Stimulated activated CD4-positive, alpha-beta T cell treated with anti-CD3 and anti-CD28 coated beads, TNF-alpha, amount 100 ng/mL, for 48 hours (primary cell): ENCODE measurements at places on chromosomes 11 and 22.
A peak's percentile ranks its signal among the peaks of the same experiment; 100 is the strongest.

GRCh38 chr11:15195454-15196200 is 80.9 kb downstream of the INSC start:
- DNase-seq, result no peak

DNA sequence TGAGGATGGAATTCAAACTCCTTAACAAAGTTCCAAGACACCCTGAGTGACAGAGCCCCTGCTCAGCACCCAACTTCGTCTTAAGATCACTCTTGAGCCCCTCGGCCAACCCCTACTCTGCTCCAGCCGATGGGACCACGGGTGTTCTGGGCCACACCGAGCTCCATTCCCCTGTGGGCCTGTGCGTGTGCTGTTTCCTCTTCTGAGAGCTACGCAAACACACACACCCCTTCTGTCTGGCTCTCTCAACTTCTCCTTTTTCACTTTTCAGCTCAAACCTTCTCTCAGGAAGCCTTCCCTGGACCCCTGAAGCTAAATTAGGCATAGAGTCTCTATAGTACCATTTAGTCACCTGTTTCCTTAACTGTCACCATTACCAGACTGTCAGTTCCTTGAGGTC is 37.5 kb upstream of the NNMT start:
- DNase-seq, result no peak

GRCh38 chr22:19178065-19178656 is 375 bp downstream of the SLC25A1 start:
- DNase-seq, result peak; percentile 33

DNA sequence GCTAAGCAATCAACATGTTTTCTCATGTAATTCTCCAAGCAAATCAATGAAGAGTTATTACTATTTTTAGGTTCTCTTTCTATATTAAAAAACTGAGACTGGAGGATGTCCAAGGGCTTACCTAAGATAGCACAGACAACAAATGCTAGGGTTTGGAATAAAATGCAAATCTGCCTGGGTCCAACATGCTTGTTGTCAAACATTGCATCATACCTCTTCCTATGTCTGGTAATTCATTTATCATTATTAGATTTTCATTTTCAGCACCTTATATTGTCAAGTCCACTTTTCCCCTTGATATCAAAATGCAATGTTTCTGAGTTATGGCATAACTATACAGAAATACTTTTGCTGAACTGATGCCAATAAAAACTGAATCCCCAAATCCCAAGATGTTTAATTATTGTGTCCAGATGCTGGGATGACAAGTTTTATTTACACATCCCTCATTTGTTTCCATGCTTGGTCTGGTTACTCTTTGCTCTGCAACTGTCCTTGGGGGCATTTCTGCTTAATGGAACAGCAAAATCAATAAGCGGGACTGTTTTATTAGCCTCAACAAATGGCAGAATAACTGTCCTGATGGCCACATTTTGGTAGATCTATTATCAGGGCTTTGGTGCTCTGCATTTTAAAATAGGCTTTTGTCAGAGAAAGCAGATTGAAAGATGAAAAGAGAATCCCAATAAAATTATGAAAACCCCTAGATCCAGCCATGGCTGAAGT is 86.0 kb downstream of the C11orf87 start:
- no peak for DNase-seq

DNA sequence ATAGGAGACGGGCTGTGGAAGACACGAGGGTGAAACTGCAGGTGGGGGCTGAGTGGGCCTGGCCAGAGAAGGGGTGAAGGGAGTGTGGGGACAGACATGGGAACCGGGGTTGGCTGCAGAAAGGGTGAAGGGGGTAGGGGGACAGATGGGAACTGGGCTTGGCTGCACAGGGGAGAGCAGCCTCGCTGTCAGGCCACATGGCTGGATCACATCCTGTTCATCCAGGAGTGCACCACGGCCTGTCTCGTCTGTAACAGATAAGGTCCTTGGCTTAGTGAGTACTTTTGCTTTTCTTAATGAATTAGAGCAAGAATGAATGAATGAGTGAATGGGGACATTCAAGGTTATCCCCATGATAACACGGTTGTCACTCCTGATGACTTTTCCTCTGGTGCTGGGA is 13.5 kb downstream of the FBLN1 start:
- no peak for DNase-seq

DNA sequence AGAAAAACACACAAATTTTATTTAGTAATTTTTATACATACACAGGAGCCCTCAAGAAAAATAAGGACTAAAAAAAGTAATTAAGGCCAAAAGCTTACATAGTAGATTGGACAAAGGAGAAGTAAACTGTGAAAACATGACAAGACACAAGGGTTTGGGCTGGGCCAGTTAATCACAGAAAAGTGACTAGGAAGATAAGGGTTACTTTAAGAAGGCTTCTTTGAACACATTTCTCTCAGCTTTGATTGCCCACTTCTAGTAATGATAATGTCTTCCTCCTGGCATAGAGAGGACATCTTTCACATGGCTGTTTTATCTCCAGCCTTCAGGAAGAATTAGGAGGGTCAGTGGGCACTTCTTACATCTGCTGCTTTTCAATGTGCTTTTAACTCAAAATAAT is 3.4 kb downstream of the RNF141 start:
- no peak for DNase-seq

DNA sequence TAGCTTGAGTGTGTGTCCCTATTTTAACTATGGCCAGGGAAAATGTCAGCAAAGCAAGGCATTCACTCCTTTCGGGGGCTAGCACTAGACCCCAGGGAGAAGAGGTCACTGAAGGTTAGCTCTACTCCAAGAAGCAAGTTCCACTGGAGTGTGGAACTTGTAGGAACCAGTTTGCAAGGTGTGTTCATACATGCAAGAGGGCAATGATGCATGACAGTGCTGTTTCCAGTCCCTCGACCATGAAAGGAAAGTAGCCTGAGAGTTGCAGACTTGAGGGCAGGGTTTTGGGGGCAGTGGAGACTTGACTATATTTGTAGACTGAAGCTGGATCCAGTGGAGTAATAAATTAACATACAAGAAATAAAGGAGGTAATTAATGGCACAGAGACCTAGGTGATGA is 21.6 kb upstream of the SLC36A4 start:
- no peak for DNase-seq

DNA sequence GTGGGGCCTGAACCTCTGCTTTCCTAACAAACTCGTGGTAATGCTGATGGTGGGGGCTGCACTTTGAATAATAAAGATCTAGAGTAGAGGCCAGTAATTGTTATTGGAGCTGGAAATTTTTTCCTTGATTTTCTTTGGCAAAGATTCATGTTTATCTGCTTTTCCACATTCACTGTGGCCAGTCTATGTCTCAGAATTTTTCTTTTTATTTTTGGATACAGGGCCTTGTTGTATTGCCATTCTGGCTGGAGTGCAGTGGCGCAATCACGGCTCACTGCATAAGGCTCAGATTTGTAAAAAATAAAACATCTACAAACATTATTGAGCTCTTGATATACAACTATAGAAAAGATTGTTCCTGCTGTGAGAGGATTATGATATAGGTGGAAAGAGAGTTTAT is 1.6 kb downstream of the TMEM135 start:
- no peak for DNase-seq

GRCh38 chr22:32058656-32059260 is 15.7 kb downstream of the SLC5A1 start:
- no peak for DNase-seq

- DNase-seq, result no peak
Observed at GRCh38 chr11:8036002-8036802, 44.8 kb upstream of the TUB start.

GRCh38 chr11:26626346-26626745 is 54.3 kb upstream of the MUC15 start:
- DNase-seq, result no peak

GRCh38 chr11:74627381-74627780 is 35.0 kb downstream of the POLD3 start:
- DNase-seq, result no peak

DNA sequence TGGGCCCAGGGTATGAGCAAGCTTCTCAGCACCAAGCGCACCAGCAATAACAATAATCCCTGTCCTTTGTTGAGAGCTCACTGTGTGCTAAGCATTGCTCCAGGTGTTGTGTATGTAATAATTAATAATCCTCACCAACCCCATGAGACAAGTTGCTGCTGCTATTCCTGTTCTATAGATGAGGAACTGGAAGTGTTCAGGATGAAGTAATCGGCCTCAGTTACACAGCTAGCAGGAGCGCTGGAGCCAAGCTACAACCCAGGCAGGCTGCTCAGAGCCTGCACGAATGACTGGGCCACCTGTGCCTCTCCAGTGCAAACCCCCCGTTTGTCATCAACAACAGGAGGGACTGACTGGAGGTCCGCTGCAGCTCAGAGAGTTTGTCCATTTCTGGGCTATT is 35.2 kb upstream of the CECR2 start:
- DNase-seq, result no peak

- no peak for DNase-seq
Observed at GRCh38 chr11:110860461-110860860, 148.2 kb upstream of the ARHGAP20 start.

DNA sequence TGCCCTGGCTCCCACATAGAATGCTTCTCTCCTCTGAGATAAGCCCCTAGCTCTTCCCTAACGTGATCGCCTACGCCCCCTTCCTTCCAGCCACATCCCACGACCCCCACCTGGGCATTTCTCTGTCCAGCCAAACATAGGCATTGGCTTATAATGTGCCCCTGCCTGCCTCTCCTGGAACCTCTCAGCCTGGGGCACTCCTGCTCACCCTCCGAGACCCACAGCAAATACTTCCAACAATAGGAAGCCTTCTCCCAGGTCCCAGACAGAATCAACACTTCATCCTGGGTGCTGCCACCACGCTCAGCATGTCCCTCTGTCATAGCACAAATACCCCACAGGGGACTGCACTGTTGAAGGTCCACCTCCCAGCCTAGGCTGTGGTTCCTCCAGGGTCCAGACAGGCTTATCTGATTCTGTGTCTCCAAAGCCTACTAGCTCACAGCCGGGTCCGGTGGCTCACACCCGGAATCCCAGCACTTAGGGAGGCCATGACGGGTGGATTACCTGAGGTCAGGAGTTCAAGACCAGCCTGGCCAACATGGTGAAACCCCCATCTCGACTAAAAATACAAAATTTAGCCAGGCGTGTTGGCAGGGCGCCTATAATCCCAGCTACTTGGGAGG is 24.2 kb upstream of the TMPRSS4 start:
- no peak for DNase-seq

- DNase-seq, result no peak
Observed at GRCh38 chr22:27150544-27150941, 493.2 kb downstream of the MIAT start.

DNA sequence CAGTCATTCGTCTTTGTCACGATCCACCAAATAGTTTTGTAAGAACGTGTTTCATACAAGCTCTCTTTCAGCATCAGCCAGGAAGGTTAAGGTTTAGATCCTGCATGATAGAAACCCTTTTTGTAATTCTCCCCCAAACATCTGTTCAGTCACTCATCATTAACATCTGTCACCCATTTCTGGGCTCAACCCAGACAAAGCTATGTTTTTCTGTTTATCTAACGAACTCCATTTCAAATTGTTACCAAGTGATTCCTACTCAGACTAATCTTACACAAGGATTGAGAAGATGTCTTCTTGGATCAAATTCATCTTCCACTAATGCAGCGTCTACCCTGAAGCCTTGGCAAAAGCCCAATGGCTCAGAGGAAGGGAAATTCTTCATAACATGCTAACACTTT is 58.8 kb downstream of the FZD4 start:
- DNase-seq, result no peak

- no peak for DNase-seq
Observed at GRCh38 chr22:39110631-39111561, 13.9 kb downstream of the APOBEC3H start.

DNA sequence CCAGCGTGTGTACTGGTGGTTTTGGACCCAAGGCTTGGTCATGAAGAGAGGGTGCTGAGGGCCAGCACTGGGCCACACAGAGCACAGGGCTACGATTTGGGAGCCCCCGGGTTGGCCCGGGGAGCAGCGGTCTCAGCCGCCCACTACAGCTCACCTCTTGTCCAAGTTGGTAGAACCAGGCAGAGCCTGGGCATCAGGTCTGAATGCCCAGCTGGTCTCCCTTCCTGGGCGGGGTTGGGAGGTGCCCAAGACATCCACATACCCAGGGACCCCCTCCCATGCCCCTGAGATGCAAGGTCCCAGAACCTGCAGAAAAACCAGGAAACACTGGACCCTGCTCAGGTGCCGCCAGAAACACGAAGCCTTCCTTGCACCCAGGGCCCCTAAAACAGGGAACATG is 18.0 kb downstream of the CELSR1 start:
- no peak for DNase-seq

DNA sequence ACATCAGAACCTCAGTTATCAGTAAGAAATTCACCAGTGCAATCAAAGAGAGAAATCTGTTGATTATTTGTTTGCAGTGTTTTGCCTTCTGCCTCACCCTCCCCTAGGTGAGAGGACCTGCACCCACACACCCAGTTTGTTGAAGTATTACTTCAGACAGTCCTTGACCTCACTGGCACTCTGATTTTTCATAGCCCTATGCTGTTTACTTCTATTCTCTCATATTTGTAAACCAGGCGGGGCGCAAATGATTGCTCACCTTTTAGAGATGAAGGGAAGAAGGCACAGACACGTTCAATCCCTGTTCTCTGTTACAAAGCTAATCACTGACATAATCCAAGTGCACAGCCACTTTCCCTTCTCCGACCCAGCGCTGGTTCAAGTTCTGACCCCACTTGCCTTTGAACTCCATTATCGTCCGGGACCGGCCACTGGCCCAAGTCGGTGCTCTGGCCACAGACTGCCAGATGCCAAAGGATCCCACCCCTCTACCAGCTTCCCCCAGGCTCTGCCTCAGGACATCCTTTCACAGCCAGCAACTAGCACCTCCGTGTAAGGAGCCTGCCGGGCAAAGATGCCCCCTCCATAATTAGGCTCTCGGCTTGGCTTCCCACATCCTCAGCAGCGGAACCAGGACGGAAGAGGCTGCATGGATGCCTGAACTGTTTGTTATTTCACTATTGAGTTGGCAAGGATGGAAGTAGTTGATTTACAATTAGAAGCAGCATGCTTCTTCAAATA is 1.7 kb downstream of the ETS1 start:
- DNase-seq, result no peak

- no peak for DNase-seq
Observed at GRCh38 chr11:131944736-131945135, 574.3 kb downstream of the NTM start.

DNA sequence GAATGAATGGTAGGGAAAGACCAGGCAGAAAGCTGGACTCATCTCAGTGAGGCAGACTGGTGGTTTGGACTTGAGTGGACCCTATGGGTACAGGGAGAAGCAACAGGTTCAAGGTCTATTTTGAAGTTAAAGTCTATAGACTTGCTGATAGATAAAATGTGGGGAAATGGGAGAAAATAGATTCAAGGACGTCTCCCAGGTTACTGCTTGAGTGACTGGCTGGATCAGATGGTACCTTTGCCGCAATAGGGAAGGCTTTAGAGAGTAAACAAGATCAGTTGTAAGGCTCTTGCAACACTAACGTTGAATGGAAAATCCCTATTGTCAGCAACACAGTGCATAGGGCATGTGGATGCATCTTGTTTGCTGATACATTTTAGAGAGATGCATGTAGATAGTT is 27.4 kb downstream of the SEZ6L start:
- no peak for DNase-seq

GRCh38 chr11:76805206-76805913 is 22.2 kb downstream of the TSKU start:
- peak; percentile 33 for DNase-seq

GRCh38 chr22:19169947-19170318 is 8.6 kb downstream of the SLC25A1 start:
- no peak for DNase-seq

GRCh38 chr22:36267896-36268485 is 15.1 kb downstream of the APOL1 start:
- DNase-seq, result no peak
